NT2/D1 (cell line): ENCODE measurements at places on chromosomes 3 and 15.

DNA sequence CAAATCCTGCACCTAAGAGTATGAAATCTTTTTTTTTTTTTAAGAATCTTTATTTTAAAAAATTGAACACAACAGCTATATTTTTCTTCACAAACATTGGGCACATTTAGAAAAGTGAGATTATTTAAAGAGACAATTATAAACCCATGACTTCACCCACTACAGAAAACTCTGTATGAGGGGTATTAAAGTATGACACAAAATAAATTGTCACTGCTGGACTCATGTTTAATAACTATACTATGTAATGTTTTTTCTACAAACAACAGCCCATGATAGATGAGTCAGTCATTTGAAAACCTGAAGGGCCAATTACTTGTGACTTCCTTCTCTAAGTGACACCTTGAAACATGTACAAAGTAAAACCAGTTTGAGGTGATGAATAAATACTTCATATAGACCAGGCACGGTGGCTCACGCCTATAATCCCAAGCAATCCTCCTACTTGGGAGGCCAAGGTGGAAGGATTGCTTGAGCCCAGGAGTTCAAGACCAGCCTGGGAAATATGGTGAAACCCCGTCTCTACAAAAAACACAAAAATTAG is 36.0 kb downstream of the AQR start:
- DNase-seq: no peak

GRCh38 chr3:179175358-179175757 is 27.2 kb downstream of the PIK3CA start:
- no peak for DNase-seq

GRCh38 chr3:55320928-55321327 is 166.2 kb downstream of the WNT5A start:
- no peak for DNase-seq

DNA sequence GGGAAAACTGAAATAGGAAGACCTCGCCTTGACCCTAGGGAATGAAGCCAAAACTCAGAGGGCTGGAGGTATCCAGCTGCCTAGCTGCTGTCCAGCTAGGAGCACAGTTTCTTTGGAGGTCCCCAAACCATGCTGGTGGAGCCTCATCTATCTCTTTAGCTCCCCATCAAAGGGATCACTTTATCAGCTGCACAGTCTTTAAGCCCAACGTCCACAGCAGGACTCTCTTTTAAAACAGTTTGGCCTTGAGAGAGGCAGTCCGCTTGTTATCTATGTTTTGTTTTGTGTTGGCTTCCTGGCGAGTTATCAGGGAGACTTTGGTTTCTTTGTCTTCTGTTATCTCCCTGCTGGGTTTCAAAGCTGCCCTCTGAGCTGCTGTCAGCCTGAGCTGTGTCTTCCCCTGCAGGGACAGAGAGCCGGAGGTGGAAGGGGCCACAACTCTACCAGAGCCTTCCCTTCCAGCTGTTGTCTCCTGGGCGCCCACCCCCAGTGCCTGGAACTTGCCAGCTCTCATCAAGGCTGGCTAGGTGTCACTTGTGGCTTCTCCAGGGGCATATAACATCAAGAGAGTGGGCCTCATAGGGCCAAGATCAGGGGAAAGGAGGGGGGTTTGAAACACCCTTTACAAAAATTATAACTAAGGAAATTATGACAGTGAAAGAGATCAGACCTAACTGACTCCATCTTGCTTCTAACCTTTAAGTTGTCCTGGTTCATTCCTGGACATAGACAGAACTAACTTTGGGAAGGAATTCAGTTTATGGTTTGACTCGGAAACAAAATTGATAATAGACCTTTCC is 61.4 kb upstream of the C15orf39 start:
- peak; percentile 68 for DNase-seq

GRCh38 chr3:42497009-42497731 is 5.3 kb upstream of the VIPR1 start:
- DNase-seq: peak; percentile 94

- DNase-seq: no peak
Measured at GRCh38 chr3:50333744-50334328, 5.8 kb upstream of the TUSC2 start.

- DNase-seq: no peak
Measured at GRCh38 chr3:64303881-64304280, 78.6 kb upstream of the PRICKLE2 start.

DNA sequence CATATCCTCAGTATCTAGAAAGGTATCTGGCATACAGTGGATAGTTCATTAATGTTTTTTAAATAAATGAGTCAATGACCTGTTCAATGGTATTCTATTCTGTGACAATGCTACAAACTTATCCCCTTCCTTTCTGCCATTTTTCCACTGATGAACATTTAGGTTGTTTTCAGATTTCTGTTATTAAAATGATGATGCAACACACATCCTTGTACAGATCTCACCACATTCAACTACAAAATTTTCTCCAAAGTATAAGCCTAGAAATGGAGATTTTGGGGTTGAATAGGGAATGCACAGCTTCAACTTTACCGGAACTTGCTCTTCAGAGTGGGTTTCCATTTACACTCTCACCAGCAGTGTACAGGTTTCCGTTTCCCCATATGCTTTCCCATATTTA is 210.2 kb downstream of the ISL2 start:
- DNase-seq: no peak

GRCh38 chr3:65493938-65494337 is 544.8 kb downstream of the MAGI1 start:
- DNase-seq: no peak

- no peak for DNase-seq
Measured at GRCh38 chr15:41870689-41871081, 23.2 kb downstream of the SPTBN5 start.

- DNase-seq: no peak
Measured at GRCh38 chr3:70911719-70912118, 599.3 kb upstream of the MDFIC2 start.

DNA sequence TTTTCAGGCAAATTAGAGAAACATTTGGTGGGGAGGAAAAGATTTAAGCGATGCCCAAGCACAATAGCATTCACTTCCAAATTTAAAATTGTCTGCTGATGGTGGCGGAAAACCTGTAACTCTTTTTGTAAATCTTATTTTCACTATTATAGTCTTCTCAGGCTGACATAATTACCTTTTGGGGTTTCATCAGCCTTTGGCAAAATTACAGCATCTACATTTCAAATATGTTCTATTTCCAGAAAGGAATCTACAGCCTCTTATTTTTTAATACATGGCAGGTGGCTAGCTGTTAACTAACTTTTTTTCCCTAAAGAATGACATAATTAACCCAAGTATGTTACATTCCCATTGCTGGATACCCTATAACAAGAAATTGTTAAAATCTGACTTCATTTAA is 391.5 kb upstream of the CCDC54 start:
- DNase-seq: no peak

DNA sequence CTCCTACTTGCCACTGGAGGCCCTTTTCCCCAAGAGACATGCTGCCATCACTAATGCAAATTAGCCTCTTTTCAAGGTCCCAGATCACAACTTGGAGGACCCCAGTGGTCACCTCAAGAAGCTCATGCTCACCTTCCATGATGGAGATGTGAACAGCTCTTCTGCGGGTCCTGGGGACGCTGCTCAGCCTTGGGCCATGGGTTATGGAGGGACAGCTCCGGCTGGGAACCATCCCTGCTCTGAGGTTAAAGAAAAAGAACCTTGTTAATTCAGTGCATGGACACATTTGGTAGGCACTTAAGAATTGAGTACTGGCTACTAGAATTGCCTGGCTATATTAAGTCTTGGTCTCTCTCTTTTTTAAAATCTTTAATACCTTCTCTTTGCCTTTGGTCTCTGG is 56.8 kb downstream of the WDR76 start:
- DNase-seq: no peak

DNA sequence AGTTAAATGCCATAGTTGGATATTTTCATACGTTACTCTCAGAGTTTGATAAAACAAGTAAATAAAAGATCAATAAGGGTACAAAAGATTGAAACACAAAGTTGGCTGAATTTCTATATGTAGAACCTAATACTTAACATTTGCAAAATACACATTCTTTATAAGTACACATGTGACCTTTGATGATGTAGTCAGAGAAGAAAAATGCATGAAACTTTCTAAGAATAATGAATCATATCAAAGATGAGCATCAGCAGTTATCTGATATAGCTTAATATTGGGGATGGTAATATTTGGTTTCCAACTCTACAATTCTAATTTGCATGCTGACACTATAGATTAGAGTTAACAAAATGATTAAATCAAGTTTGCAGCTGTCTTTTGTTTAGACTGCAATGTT is 188.0 kb upstream of the TGFBR2 start:
- DNase-seq: no peak

DNA sequence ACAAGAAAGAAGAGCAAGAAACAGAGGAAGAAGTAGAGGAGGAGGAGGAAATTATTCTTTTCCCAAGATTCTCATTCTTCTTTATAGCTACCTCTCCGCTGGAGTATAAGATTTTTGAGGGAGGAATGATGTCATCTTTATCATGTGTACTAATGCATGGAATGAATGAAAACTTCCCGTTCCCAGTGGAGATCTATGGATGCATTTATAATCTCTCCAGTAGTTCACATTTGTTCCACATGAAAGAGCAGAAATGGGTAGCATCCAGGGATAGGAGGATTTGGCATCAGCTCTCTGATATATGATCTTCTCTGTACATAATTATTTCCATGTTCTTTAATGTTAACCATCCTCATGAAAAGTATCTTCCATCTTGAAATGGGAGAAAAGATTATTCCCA is 244.4 kb downstream of the ADAMTSL3 start:
- no peak for DNase-seq

GRCh38 chr15:65824031-65824743 is 32.1 kb upstream of the DENND4A start:
- peak; percentile 82 for DNase-seq

GRCh38 chr3:3340965-3341895 is 161.7 kb upstream of the CRBN start:
- DNase-seq: no peak

DNA sequence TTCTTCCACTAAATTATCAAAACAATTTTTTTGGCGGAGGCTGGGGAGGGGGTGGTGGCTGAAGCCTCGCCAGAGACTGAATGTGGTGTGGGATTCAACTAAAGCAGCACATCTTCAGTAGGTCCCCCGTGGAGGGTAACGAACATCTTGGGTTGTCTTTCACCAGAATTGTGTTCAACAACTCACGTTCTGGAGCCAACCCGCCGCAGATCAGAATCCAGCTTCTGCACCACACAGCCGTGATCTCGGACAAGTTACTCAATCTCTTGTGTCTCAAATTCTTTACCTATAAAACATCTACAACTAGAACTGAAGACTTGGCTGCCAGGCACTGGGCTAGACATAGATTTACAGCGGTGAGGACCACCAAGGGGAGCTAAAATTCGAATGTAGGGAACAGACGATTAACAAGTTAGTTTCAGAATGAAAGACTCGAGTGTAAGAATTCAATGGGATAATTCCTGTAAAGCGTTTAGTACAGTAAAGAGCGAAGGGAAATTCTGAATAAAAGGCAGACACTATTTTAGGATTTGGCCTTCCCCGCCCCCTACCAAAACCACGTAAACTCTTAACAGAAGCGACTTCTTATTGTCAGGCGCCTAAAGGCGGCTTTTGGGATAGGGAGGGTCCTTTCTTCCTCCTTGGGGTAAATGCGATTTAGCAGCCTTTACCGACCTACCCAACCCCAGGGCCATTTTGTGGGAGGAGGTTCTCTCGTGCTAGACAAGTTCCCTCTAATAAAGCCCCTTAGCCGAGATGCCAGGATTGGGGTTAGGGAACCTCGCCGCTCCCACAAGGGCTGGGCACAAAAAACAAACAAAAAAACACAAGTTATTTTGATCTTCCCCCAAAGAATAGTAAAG is 697 bp upstream of the RAB5A start:
- no peak for DNase-seq

DNA sequence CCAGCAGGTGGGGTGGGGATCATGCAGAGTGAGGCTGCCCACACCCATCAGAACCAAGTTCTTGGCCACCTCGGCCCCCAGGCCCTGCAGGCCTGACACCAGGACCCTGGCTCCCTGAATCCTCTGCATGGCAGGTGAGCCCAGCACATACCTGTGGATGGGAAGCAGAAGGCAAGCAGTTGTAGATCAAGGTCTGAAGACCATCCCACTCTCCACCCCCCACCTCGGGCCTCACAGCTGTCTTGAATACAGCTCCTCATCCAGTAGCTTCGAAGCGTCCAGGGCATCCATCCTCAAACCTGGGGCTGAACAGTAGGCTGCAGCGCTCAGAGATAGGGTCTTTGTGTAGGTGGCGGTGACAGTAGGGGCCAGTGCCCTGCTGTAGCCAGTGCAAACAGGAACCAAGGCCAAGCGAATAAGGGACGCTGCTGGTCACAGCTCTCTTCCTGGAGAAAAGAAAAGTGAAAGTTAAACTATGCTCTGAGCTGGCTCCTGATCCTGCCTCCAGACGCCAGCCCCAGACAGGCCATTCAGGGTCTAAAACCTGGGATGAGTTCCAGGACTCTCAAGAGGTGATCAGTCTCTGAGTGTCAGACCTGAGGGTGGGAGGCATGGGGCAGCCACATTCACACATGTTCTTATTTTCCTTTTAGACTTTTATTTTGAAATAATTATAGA is at the start of gene UBA7:
TSS of gene UBA7 (minus strand) at position 457 of the 678 bp plus-strand sequence. CDS start at position 291, 166 bp downstream.
- DNase-seq: no peak

DNA sequence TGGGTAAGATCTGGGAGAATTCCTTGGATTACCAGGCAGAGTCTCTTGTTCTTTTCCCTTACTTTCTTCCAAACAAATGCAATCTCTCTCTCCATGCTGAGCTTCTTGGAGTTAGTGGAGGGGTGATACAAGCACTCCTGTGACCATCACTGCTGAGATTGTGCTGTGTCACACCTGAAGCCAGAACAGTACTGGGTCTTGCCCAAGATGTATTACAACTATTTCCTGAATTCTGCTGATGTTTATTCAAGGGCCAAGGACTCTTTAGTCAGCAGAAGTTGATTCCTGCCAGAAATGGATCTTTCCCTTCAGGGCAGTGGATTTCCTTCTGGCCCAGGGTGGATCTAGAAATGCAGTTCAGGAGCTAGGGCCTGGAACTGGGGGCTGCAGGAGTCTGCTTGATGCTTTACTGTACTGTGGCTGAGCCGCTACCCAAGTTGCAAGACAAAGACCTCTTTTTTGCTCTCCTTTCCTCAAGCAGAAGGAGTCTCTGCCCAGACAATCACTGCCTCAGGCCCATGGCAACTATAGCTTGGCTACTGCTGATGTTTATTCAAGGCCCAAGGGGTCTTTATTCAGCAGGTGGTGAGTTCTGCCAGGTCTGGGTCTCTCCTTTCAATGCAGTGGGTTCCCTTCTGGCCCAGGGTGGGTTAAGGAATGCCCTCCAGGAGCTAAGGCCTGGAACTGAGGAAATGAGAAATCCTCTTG is 98.8 kb downstream of the SH3GL3 start:
- no peak for DNase-seq

DNA sequence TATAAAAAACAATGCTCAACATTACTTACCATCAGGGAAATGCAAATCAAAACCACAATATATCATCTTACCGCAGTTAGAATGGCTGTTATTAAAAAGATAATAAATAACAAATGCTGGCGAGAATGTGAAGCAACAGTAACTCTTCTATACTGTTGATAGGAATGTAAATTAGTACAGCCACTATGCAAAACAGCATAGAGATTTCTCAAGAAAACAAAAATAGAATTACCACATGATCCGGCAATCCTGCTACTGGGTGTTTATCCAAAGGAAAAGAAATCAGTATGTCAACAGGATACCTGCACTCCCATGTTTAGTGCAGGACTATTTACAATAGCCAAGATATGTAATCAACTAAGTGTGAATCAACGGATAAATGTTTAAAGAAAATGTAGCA is 48.1 kb downstream of the ADAM10 start:
- no peak for DNase-seq

- no peak for DNase-seq
Measured at GRCh38 chr3:34132069-34132692, 333.8 kb downstream of the PDCD6IP start.

GRCh38 chr15:66644869-66645268 is 57.2 kb upstream of the SMAD6 start:
- no peak for DNase-seq

- DNase-seq: no peak
Measured at GRCh38 chr15:60648928-60649679, 170.2 kb upstream of the ICE2 start.
